ENCODE measurements at places on chromosomes 2 and 18. TPM values are rescaled to one million over a fixed set of nuclear protein-coding genes. Genes with fewer than 3 reads are reported as not detected.

CROCC2 gene
- not detected for total RNA-seq

PROM2 gene
- under 0.01 TPM for total RNA-seq

ANKAR gene
- total RNA-seq = 8.4 TPM

DOK6 gene
- total RNA-seq = not detected

NEURL3 gene
- total RNA-seq = not detected

ALLC gene
- not detected for total RNA-seq

SLC35F5 gene
- total RNA-seq = 133 TPM

EVA1A gene
- total RNA-seq = 53.2 TPM

RAB6C gene
- total RNA-seq = not detected

HOXD4 gene
- 8.7 TPM for total RNA-seq

TCF23 gene
- not detected for total RNA-seq

TUBA3E gene
- total RNA-seq = not detected

TGFA gene
- total RNA-seq = 0.66 TPM

SPP2 gene
- not detected for total RNA-seq

UCN gene
- 0.13 TPM for total RNA-seq

AQP12B gene
- total RNA-seq = not detected

CXCR1 gene
- not detected for total RNA-seq

MDH1B gene
- total RNA-seq = 0.65 TPM

LOXL3 gene
- total RNA-seq = 0.72 TPM

PTMA gene
- 1,929 TPM for total RNA-seq

TUBA3D gene
- not detected for total RNA-seq

NLRC4 gene
- total RNA-seq = not detected

ALK gene
- not detected for total RNA-seq

SH3BP4 gene
- 105 TPM for total RNA-seq

ACMSD gene
- not detected for total RNA-seq

UGT1A1 gene
- total RNA-seq = not detected

RAB17 gene
- total RNA-seq = 2.9 TPM

MYL12A gene
- total RNA-seq = 844 TPM

PSMA8 gene
- total RNA-seq = not detected

PSMG2 gene
- total RNA-seq = 104 TPM

DUSP11 gene
- 42.6 TPM for total RNA-seq

RGPD3 gene
- 0.53 TPM for total RNA-seq

FHOD3 gene
- total RNA-seq = not detected

Data from thoracic aorta endothelial cell (primary cell).